NCI-H1092 treated with DMSO at 0.1 percent for 48 hours (cell line): ENCODE measurements at places on chromosomes 1 and 21.
A peak's percentile ranks its signal among the peaks of the same experiment; 100 is the strongest.

DNA sequence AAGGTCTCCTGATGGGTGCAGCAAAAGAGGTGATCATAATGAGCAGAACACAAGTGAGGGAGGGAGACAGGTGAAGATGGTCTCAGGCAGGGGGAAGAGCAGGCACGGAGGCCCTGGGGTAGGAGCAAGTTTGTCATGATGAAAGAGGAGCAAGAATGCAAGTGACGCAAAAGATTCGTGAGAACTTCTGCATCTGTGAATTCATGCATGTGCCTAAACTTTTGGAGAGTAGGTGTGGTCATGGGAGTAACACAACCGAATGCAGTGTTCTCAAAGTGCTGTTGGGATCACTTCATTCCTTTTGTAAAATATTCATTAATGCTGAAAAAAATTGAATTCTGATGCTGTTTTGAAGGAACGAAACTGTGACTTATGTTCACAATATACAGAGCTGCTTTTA is 47.3 kb upstream of the ZP4 start:
- DNase-seq: no peak

DNA sequence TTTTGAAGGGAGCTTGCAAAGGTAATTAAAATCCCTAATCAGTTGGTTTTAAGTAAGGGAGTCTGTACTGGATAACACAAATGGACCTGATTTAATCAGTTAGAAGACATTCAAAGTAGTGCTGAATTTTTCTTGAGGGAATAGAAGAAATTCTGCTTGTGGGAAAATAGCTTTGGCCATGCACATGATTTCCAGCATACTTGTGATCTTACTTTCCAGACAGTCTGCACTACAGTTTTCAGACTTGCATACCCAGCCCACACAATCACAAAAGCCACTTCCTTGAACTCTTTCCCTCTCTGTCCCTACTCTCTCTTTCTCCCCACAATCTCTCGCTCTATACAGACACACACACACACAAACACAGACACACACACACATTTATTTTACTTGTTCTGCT is 852.1 kb downstream of the PLA2G4A start:
- DNase-seq: no peak

GRCh38 chr1:185441605-185442004 is 124.6 kb upstream of the IVNS1ABP start:
- DNase-seq: no peak

- DNase-seq: no peak
Measured at GRCh38 chr1:115166531-115167091, 77.3 kb upstream of the TSPAN2 start.

DNA sequence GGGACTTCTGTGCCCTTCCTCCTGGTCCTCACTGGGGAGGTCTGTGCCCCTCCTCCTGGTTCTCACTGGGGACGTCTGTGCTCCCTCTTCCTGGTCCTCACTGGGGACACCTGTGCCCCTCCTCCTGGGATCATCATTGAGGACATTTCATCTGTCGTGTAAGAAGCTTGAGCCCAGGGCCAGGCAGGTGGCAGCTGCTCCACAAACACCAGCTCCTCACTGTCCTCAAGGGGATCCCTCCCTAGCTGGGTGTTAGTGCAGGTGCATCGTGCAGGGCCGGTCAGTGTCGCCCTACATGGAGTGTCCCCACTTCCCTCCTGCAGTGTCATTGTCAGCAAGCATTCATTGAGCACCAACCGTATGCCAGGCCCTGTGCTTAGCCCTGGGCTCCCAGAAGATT is 312.7 kb downstream of the PTPRU start:
- DNase-seq: peak; percentile 14

DNA sequence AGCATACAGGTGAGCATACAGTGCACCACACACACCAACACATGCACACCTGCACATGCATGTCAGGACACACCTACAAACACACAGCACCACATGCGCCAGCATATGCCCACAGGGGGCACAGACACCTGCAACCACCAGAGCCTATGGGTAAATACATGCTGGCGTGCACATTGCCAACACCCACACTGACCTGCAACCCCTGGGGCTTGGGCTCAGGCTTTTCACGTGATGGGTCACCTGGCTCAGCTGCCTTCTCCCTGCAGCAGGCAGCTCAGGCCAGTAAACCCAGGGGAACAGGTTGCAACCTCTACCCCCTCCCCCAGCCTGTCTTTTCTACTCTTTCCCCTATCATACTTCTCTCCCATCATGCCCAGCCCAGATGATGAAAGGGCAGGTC is 8.1 kb downstream of the CD247 start:
- no peak for DNase-seq

DNA sequence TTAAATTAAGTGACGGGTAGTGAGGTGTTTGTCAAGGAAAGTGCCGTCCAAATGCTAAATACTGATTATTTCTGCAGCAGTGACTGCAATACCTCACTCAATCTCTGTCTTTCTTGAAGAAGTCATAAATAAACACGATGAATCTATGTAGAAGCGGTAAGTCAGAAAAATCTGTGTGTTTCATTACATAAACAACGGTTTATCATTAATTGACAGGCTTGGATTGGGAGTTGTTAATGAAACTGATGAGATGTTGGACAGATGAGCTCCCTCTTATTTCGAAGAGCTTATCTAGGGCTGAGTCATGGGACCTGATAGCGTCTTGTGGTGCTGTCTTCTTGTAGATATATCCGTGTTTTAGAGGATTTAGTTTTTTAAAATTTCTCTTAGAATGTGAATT is 92.2 kb upstream of the SAMD11 start:
- no peak for DNase-seq

- DNase-seq: no peak
Measured at GRCh38 chr1:4119516-4120220, 219.6 kb upstream of the C1orf174 start.

DNA sequence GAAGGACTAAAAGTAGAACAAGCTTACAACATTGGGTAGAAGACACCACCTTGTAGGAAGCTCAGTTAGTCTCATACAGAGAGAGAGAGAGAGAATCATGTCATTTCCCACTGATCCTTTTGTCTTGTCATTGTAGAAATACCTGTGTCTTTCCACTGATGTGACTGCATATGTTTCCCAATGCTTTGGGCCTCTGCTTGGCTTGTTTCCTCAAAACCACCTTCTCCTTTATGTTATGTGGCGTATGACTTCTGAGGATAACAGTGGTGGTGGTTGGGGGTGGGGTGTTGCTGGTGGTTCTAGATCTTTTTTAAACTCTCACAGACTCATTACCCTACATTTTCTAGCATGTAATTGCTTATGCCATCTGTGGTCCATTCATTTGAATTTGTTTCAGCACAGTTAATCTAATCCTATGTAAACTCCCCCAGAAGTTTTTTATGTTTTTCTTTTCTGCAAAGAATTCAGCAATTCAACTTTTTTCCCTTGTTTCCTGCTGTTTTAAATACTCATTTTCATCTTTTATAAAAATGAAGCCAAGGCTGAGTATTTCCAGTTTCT is 9.3 kb downstream of the RGL1 start:
- DNase-seq: no peak

DNA sequence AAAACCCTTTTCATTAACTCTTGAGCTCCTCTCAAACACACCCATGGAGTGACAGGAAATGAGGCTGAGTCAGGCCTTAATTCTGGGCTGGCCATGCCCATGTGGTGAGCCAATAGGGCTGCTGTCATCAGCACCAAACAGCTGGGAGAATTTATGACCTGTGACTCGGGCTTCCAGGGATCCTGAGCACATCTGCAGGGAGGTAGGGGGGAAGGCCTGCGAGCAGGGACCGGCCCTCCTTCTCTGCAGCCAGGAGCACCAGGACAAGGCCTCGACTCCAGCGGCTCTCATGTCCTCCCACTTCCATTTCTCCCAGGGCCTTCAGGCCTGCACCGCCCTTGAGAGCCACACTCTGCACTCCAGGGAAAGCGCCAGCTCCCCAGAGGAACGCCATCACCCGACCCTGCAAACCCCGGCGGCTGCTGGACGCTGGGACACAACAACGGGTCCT is 14.6 kb downstream of the RIPK4 start:
- no peak for DNase-seq

DNA sequence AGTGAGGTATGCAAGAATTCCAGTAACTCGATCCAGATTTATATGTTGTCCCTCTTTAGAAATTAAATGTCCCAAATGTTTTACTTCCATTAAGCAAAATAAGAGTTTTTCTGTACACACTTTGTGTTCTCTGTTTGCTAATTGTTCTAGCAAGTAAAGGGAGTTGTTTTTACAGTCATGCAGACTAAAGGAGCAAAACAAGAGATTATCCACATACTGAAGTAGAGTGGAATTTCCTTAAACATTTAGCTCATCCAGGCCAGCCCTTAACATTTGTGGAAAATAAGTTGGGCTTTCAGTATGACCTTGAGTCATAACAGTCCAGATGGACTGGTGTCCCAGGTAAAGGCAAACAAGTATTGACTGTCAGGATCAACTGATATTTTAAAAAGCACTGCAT is 44.1 kb upstream of the TINAGL1 start:
- DNase-seq: no peak

- no peak for DNase-seq
Measured at GRCh38 chr1:171716616-171717015, 25.2 kb downstream of the VAMP4 start.

- DNase-seq: no peak
Measured at GRCh38 chr1:243892456-243892855, 42.4 kb upstream of the AKT3 start.

DNA sequence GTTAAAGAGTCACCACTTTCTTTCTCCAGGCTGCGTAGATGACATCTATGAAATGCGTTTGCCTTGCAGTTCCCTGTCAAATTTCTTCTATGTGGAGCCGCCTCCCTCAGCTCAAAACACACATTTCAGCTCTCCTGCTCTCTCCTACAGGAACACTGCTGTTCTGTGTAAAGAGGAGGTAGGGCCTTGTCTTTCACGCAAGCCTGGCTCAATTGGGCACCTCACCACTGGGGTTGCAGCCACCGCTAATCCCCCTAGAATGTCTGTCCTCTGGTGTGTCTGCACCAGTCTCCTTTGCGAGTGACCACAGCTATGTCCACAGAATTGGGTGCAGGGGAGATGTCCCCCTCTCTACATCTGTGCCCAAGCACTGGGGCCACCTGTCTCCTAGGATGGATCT is 31.8 kb upstream of the CFHR4 start:
- no peak for DNase-seq

GRCh38 chr1:240562111-240562590 is 49.8 kb downstream of the GREM2 start:
- DNase-seq: peak; percentile 10

GRCh38 chr21:32279377-32279680 is 480 bp upstream of the MIS18A start:
- no peak for DNase-seq

- no peak for DNase-seq
Measured at GRCh38 chr1:156574039-156574633, 1.8 kb upstream of the IQGAP3 start.

DNA sequence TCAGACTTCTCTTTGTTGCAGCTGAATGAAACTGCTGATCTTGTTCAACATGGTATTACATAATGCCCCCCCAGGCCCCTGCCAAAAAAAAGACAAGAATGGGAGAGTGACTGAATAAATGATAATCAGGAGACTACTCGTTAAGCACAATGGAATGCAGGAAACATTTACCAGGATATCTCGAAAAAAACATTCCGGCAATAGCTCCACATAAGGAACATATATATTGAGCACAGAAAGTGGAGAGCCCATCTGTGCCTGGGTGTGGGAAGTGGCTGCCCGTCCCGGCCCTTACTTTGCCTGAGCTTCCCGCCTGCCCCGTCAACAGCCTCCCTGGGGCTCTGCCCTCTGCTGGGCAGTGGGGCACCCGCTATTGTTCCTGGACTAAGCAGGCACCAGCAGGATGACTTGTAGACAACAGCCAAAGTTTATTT is 13.3 kb downstream of the TRIM11 start:
- no peak for DNase-seq

DNA sequence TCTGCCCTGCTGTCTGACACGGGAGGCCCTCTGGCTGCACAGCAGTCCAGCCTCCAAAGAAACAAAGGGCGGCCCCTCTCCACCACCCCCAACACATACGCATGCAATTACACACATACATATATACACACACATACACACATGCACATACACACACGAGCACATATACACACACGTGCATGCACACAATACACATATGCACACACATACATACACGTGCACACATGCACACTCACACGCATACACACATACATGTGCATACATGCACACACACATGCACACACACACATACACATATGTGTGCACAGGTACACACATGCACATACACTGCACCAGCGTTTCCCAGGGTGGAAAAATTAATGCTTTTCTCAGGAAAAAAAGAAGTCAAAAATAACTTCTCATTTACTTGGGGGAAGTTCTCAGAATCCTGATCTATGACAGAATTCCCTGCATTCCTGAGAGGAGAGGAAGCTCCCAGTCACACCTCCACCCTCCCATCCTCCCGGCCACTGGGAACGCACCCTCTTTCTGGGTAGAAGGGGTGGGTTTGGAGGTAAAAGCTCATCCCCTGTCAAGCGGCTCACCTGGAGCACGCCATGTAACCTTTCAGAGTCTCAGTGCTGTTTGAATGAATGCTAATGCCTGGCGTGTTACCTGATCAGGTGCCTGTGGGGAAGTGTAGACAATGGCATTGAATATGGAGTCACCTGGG is 33.1 kb upstream of the KLHDC7A start:
- DNase-seq: no peak

- DNase-seq: no peak
Measured at GRCh38 chr1:167826127-167826526, 87.8 kb downstream of the ADCY10 start.

DNA sequence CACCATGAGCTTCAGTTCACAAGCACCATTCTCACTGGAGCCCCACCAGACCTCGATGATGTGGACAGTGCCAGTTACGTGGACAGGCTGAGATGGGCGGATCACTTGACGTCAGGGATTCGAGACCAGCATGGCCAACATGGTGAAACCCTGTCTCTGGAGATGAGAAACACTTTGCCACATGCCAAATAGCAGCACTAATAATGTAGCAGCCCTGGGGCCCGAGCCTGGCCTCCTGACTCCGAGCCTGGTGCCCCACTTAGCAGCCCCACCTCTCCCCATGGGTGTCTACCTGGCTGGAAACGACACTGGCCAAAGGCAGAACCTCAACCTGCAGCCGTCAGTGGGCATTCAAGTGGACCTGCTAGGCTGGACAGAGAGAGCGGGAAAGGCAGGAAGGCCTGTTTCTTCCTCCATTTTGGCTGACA is 129.1 kb downstream of the TOMM20 start:
- DNase-seq: no peak

GRCh38 chr1:64844609-64845008 is 99.7 kb downstream of the RAVER2 start:
- DNase-seq: no peak

GRCh38 chr21:37642493-37642892 is 273.8 kb downstream of the KCNJ6 start:
- DNase-seq: peak; percentile 32

GRCh38 chr1:8493916-8494540 is 176.1 kb downstream of the SLC45A1 start:
- DNase-seq: no peak

- DNase-seq: no peak
Measured at GRCh38 chr1:89918127-89918793, 76.7 kb upstream of the ZNF326 start.
